ENCODE measurements at places on chromosomes 5 and 9.

DNA sequence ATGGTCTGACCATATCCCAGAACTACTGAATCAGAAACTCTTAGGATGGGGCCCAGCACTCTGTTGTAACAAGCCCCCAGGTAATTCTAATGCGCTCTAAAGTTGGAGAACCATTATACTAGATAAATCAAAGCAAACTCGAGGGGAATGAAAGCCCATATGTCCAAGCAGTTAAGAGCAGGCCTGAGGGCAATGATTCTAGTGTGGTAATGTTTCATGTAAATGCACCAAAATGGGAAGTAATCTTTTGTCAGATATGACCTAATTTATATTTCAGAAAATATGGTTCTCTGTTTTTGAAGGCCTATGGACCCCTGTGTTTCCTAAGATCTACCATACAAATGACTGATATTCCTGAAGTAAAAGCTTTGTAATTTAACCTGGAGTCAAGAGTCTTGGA is 108.0 kb upstream of the PTGER4 start:
- DNase-seq = no peak

GRCh38 chr5:71631070-71631469 is 43.9 kb downstream of the MCCC2 start:
- DNase-seq = no peak

- DNase-seq = no peak
Observed at GRCh38 chr9:113898596-113898995, 22.5 kb downstream of the ZNF618 start.

- DNase-seq = no peak
Observed at GRCh38 chr9:129465834-129466535, 154.9 kb downstream of the C9orf50 start.

DNA sequence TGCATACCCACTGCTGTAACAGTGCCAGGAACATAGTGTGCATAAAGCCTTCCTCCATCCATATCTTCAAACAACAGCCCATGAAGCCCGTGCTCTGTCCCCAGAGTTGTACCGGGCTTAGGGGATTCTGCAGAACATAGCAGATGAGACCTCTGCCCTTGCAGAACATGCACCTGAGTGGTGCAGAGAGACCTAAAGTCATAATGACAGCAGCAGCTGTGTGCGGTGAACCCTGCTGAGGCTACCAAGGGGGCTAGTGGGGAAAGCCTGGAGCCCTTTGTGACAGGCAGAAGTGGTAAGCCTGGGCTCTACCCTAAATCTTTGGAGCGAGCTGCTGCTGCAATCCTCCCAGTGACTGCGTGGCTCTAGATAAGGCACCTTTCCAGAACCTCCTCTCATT is 32.2 kb upstream of the BRD3 start:
- no peak for DNase-seq

DNA sequence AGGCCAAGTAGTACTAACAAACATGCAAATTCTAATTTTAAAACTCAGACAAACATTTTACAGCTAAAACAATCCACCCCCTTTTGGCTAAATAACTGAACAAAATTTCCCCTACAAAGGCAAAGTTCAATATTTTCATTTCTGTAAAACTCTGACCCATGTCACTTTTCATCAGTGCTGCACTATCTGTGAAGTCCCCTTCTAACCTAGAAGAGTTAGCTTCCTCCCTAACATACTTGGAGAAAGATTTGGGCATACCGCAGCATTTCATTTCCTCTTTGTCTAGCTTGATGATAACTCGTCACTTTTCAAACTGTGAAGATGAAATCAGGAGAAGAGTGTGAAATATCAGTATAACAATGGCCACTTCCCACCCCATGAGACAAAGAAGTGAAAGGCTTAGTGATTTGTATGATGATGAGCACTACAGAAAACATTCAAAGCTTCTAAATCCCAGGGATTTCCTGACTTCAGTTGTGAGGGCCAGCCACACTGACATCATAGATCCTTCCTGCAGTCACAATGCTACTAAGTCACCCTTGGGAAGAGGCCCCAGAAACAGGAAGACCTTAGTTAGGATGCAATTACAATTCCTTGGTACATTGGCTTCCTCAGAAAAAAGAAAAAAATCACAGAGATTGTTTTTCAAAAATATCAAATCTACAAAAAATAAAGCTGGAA is at the start of gene FAM81B:
FAM81B (plus strand) TSS at position 555 of the 681 bp plus-strand sequence; CDS start at position 579, 24 bp downstream.
- no peak for DNase-seq

DNA sequence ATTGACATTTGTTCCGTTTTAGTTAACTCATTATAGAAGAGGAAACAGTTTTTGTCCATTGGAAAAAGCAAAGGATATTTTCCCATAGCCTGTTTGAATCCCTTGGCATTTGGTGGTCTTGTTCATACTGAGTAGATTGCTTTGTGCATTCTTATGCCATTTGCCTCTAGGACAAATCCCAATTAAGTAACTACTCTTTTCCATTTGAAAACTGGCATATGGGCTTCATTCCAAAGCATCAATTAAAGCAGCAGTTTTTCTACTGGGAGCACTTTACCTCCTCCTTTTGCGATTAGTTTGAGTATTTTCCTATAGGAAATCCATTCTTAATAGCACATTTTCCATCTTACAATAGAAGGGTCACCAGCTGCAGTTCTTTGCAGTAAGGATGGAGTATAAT is 31.2 kb downstream of the GPR21 start:
- no peak for DNase-seq

DNA sequence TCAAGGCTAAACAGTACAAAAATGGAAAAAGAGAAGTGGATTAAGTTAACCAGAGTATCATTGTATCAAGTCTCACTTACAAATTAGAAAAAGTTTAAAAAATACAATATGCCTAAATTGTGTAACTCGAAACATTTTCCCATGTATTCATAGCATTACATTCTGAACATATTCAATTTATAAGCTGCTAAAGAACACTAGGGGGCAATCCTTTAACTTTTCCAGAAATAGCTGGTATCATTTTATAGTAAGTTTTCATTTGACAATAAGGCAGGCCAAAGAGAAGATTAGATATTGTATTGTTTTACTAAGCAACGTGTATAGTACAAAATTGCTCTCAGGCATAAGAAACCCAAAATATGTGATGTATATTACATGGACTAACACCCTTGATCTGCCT is 234.6 kb downstream of the ADGRV1 start:
- no peak for DNase-seq

- DNase-seq = no peak
Observed at GRCh38 chr5:1399737-1400136, 45.5 kb downstream of the SLC6A3 start.

DNA sequence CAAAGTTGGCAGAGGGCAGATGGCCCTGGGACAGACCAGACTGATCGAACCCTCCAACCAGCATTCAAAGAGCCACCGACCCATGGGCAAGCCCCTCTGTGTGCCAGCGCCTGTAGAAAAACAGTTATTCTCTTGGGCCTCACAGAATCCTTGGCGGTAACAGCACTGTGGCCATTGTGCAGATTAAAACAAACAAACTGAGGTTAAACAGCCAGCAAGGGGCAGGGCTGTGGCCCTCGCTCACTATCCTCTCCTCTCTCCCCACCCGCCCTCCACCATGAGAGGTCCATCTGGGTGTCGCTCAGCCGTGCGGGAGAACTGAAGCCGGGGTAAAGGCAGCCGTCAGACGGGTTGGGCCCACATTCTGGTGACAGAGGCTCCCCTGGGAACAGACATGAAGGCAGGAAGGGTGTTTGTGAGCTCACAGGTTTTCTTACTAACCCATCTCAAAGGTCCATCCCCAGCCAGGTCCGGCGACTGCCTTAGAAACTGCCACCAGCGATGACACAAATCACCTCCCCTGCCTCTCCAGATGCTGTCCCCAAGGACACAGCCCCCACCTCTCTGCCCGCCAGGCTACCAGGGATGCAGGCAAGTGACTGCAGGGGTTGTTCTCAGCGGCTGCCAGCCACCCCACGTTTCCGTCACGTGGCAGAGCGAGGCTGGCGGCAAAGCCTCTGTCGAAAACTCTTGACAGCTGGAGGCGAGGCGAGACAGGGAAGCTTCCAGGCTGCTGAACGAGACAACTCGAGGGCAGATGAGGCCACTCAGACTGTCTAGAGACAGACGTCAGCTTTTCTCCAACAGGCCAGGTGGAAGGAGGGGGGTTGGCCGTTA is 75.8 kb upstream of the SARDH start:
- no peak for DNase-seq

GRCh38 chr9:13929013-13929412 is 384.9 kb downstream of the NFIB start:
- no peak for DNase-seq

- DNase-seq = no peak
Observed at GRCh38 chr5:27908341-27908740, 870.0 kb upstream of the CDH9 start.

DNA sequence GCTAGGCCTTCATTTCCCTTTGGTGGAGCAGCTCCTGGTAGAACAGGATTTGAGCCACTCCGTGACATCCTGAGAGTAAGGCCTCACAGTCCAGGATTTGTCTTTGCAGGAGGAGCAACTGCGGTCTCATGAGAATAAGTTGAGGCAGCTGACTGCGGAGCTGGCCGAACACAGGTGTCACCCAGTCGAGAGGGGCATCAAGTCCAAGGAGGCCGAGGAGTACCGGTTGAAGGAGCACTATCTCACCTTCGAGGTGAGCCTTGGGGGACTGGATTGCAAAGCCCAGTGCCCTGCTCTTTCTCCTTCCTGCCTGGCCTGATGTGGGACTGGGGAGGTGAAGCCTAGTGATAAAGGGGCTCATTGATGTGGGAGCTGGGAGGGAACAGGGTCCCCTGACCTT is 44.3 kb downstream of the PSD2 start:
- DNase-seq = no peak

DNA sequence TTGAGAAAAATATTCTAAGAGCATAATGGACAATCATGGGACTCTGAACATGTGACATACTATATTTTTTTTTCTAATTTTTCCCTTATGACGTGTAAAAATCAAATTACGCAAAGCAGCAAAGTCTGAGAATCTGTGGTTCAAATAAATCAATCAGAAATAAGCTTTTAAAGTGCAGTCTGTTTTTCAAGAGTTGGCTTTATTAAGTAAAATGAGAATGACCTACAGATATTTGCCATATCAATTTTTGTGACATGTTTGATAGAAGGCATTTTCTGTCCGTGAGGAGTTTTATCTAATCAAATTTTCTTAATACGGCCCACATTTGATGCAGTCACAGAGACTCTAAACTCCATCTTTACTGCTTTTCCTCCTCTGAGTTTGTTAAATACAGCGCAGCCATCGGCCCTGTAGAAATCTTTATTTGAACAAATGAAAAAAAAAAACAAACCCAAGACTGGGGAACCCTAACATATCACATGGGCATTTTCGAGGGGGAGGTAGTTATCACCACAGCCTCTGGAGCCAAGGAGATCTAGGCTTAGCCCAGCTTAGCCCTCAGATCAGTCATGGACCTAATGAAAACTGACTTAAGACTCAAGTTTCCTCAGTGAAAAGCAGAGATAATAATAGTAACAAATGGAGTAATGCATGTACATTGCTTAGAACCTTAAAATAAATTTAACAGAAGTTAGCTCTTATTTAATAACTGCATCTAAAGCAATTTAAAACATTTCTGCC is 263.6 kb upstream of the C9orf72 start:
- DNase-seq = no peak

DNA sequence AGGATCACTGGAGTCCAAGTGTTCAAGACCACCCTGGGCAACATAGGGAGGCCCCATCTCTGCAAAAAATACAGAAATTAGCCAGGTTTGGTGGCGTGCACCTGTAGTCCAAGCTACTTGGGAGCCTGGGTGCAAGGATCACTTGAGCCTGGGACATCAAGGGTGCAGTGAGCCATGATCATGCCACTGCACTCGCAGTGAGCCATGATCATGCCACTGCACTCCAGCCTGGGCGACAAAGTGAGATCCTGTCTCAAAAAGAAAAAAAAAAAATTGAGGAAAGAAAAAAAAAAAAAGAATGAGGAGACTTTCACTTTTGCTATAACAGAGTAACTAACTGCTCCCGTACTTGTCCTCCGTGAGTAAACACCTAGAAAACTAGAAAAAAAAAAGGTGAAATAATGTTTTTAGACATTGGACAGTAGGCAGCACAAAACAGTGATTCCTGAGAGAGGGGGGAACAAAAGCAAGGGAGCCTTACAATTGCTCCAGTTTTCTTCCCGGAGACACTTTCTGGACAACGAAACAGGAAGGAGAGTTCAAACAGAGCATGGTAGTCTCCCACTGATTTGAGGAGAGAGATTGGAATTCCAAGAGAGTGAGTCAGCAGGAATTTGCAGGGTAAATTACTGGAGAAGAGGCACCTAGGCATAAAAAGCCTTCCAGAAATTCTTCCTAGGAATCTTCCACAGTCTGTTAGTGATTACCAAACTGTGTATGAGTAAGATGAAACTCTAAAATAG is 6.9 kb upstream of the ZBTB5 start:
- DNase-seq = no peak

GRCh38 chr5:77213601-77214000 is 3.1 kb downstream of the PDE8B start:
- no peak for DNase-seq

- no peak for DNase-seq
Observed at GRCh38 chr9:126543490-126543889, 70.2 kb upstream of the LMX1B start.

DNA sequence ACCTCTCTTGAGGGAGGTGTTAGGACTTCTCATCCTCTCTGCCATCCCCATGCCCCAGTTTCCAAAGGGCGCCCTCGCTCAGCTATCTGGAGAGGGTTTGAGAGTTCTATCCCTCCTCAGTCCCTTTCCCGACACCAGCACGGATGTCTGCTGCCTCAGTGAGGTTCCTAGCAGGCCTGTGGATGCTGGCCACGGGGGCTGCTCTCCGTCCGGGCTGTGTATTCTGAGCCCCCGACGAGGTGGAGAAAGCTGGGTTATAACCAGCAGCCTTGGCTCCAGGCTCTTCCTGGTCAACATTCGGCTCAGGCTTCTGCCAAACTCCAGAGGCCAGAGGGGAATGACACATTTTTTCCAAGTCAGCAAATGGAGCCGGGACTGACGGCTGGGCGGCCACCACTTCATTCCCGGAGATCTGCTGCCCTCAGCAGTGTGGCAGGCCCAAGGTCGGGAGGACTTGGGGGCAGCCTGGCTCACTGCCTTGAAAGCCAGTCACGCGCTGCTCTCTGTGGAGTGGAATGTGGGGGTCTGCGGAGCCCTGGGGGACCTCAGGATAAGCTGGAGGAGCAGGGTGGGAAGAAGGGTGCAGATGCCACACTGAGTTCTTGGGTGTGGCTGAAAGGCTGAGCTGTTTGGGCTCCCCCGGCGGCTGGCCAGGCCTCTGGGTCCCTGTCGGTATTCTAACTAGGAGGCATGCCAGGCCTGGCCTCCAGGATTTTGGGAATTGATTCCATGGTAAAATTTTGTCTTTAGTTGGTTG is 27.4 kb downstream of the PTPA start:
- no peak for DNase-seq

DNA sequence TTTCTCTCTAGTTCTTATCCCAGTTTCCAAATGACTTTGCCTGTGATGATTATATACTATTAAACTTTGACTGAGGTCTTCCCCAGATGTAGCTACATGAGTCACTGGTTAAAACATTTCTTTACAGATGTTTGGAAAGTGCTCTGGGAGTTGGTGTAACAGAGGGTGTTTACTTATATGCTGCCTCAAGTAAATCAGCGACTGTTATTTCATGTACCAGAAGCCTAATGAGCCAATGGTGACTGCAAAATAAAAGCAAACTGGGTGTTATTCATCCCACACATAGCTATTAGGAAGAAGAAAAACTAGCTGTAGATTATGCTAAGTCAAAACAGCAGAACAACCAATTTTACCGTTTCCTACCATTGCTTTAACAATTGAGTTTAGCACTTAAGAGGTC is 929.7 kb upstream of the SEMA6A start:
- no peak for DNase-seq

GRCh38 chr5:95748133-95748532 is 17.0 kb downstream of the RHOBTB3 start:
- DNase-seq = no peak
